ENCODE measurements at places on chromosomes 1 and 21.

DNA sequence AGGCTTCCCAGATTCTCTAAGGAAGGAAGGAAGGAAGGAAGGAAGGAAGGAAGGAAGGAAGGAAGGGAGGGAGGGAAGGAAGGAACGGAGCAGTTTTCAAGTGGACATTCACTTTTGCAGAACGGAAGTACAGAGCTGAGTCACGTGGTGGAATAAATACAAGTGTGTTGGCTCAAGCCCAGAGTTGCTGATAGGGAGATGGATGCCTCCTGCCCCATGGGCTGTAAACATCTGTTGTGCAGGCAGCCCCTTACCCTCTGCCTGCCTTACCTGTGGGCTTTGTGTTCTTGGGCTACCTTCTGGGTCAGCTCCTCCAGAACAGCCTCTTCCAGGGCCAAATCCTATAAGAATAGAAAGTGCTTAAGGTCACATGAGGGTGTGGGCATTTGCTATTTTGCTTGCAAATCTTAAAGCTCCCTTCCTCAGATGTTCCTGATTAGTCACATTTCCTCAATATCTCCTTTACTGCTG lies 121.7 kb downstream of the SMYD2 start:
- no peak for DNase-seq

DNA sequence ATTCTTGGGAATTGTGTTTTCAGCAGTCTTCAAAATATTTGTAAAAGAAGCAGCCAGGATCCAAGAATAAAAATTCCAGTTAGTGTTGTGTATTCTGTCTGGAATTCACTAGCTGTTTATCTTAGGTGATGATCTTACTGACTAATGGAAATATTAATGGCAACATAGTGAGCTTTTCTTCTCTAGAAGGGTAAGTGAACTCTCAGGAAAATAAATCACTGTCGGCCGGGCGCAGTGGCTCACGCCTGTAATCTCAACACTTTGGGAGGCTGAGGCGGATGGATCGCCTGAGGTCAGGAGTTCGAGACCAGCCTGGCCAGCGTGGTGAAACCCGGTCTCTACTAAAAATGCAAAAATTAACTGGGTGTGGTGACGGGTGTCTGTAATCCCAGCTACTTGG lies 87.4 kb upstream of the KIF1B start:
- no peak for DNase-seq

DNA sequence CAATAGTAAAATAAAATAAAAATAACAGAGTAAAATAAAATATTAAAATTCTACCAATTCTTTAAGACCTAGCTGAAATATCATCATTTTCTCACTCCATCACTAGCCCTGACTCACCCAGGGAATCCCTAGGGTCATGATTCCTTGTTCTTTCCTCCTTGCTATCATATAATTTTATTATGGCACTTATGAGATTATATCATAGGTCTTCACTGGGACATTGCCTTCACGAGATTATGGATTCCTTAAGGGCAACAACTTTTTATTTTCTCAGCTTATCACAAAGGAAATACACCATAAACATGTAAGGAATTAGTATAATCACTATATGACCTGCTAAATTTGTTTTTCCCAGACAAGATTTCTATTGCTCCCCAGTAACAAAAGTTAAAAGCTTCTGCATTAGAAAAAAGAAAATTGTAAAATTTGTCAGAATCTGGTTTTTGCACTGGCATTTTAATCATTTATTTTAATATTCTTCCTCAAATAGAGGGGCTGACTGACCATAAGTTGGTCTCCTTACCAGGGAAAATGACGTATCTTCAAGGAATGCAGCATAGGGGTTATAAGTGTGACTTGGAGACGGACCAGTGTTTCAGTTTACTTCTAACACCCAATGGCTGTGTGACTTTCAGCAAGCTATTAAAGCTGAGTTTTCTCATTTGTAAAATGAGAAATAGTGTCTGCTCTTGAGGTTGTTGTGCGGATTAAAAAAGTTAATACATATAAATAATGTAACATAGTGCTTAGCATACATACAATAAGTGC lies 8.8 kb upstream of the CLCA4 start:
- no peak for DNase-seq

DNA sequence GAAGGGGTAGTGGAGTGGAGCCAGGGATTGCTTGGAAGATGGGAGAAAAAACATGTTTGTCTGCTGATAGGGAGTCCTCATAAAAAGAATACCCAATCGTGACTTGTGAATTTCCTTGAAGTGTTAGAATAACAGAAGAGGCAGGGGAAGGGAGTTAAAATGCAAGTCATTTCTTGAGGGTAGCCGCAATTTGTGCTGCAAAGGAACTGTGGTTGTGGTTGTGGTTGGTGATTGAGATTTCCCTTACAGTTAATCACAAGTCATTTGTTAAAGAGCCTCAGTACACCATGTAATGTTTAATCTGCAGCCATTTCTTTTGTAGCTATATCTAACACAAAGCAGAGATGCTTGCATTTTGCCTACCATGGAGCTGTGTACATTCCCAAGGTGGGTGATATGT lies 38.5 kb upstream of the EGLN1 start:
- DNase-seq: peak; percentile 90

- DNase-seq: no peak
Observed at GRCh38 chr1:18817795-18818435, 41.5 kb downstream of the TAS1R2 start.

DNA sequence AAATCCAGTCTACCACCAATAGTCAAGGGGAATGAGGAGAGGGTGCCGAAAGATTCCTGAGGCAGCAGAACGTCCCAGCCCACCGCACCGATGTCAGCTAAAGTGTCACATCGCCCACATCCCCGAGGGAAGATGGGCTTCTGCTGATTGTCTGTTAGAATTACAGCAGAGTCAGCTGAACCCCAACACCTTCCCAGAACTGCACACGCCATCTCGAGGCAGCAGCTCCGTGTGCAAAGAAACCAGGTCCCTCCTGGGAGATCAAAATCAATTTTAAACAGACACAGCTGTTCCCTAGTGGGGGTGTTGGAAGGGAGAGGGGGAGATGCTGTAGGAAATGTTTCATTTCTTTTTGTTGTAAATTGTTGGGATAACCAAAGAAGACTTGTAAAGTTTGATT lies 12.8 kb upstream of the KAZN start:
- DNase-seq: no peak

GRCh38 chr1:178160736-178161475 lies 67.0 kb downstream of the RASAL2 start:
- DNase-seq: no peak

GRCh38 chr1:160115545-160116282 lies at the start of gene ATP1A2:
Gene ATP1A2, plus strand, starts transcription at chr1:160115759. Its CDS starts 103 bp downstream, at chr1:160115862.
- DNase-seq: no peak

DNA sequence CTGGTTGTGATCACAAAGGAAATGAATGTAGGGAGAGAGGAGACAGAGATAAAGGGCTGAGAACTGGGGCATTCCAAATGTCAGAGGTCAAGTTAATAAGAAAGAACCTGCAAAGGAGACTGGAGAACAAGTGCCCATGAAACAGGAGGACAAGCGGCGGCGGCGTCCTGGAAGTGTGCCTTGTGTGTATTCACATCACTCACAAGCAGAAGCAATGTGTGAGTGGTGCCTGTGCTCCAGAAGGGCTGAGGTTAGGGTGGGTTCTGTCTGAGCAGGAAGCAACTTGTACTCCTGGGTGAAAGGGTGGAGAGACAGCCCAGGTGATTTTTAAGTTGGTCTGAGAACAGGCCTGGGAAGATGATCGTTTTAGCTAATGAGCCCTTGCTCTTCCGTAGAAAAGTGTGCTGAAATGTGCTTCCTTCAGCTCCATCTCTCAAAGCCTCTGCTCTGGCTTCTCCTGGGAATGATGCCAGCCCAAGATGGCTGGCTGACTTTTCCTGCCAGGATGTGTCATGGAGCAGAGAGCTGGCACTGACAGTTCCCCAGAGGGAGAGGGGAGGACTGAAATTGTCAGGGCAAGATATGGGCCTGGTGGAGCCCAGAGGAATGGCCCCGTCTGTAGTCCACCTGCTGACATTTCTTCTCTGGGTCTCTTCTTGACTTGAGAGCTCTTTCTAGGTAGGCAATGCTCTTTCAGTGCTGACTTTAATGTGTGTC lies 25.1 kb upstream of the PLEKHA6 start:
- no peak for DNase-seq

- DNase-seq: no peak
Observed at GRCh38 chr1:2885001-2885400, 83.5 kb upstream of the TTC34 start.

DNA sequence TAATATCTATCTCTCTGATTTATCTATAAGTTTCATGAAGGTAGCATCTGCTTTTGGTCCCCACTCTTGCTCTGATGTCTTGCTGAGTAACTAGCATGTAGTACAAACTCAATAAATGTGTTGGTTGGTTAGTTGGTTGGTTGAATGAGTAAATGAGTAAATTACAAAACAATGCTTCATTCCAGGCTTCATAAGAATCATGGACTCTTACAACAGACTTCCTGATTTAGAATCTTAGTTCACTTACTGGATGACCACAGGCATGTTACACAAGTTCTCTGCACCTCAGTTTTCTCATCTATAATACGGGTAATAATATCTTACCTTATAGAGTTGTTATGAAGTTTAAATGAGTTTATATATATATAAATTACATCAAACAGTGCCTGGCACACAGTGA lies 98.6 kb downstream of the ZNF281 start:
- no peak for DNase-seq

DNA sequence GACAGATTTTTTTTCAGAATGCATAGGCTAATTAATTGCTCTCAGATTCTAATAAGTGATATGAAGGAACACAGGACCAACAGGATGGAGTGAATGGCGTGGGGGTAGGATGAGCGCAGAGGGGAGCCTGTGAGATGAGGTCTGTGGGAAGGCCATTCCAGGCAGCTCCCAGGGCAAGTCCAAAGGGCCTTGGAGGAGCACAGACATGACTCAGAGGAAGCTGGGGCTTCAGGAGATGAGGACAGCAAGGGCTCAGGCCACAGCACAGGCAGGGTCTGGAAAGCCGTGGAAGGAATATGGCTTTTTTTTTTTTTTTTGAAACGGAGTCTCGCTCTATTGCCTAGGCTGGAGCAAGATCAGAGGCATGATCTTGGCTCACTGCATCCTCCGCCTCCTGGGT lies 35.1 kb downstream of the FMN2 start:
- DNase-seq: no peak

GRCh38 chr21:32410291-32410690 lies 2.2 kb upstream of the EVA1C start:
- DNase-seq: no peak

- DNase-seq: no peak
Observed at GRCh38 chr1:53090227-53091147, 28.5 kb downstream of the PODN start.

GRCh38 chr1:73749996-73750395 lies 448.0 kb downstream of the LRRIQ3 start:
- no peak for DNase-seq

GRCh38 chr1:198423673-198424072 lies 116.8 kb downstream of the ATP6V1G3 start:
- DNase-seq: no peak

DNA sequence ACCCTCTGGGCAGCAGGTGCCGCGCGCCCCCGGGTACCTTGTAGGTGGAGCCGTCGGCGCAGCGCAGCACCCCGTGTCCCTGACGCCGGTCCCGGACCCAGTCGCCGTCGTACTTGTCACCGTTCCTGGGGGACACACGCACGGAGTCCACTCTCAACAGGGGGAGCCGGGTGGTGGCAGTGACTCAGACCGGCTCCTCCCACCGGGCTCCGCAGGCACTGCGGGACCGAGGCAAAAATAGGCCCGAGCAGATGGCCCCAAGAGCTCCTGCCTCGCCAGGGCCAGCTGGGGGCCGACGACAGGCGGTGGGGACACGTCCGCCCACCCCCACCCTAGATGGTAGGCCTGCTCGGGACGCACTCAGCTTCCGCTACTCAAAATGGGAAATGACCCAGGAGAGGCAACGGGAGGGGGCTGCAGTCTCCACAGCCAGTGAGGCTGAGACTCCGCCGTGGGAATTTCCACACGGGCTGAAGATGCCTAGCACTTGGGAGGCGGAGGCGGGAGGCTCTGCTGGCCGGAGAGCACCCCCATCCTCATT lies 6.3 kb downstream of the MORN1 start:
- no peak for DNase-seq

- no peak for DNase-seq
Observed at GRCh38 chr1:160794376-160794775, 1.6 kb upstream of the LY9 start.

DNA sequence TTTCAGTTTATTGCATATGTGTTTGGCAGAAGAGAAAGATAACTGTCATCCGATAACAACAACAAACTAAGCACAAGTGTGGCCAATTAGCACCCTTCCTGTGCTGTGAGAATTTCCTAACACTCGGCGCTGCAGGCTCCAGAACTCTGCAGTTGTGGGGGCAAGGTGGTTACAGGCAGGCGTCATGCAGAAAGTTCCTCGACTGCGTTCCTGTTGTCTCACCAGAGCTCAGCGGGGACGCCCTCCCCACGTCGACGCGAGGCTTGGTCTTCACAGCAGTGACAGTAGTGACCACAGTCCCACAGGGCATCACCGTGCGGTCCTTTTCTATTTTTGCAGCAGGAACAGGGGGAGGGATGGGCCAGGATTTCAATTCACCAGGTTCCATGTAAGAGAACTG lies 27.6 kb upstream of the PRDM15 start:
- DNase-seq: no peak

DNA sequence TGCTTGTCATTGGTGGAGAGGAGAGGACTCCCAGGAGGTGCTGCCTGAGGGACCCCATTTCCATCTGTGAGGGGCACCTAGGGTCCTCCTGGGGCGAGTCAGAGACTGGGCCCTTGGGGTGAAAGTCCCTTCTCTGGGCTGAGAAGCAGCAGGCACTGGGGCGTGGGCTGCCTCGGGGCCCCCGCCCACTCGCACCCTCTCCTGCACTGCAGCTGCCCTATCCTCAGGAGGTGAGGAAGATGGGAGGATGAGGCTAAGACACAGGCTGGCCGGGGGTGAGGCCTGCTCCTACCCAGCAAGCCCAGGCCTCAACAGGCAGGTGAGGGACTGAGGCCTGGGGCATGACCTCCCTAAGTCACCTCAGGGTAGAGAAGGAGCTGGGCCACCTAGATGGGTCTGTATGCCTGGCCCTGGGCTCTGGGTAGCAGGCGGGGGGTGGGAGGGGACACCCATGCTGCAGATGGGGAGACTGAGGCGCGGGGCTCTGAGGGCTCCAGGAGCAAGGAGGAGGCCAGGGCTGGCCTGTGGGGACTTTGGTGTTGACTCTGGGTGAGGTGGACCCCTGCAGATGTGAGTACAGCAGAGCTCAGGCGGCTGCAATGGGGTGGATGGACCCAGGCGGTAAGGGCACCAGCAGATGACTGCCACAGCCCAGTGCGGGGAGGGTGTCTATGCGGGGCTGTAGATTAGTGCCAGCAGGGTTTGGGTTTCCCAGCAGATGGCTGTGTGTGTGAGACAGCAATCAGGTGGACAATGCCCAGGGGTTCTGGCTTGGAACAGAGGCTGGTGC lies 10.4 kb upstream of the ZNF669 start:
- no peak for DNase-seq

- no peak for DNase-seq
Observed at GRCh38 chr1:117702654-117703053, 96.8 kb downstream of the TENT5C start.

DNA sequence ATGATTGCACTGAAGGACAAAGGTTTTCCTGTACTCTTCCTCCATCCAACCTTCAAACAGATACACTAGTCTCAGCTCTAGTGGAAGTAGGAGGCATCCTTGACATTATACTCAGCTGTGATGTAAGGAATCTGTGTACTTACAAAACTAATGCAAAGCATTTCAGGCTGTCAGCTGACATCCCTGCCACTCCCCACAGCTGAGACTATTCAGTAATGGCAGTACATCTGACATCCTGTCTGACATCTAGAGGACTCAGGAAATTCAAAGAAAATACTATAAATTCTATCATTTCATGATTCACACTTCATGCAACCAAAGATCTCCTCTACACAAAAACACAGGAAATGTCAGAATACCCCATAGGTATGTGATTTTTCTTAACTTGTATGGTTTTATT lies 325.8 kb downstream of the SMYD3 start:
- DNase-seq: no peak
